Right renal pelvis (tissue), 4 donors: ENCODE measurements at places on chromosomes 2 and 18. TPM values are rescaled to one million over a fixed set of nuclear protein-coding genes. Genes with fewer than 3 reads are reported as not detected.

The STARD7 gene
- 152 TPM for polyA plus RNA-seq

The DCC gene
- polyA plus RNA-seq = 10.1 TPM

The ADAM23 gene
- polyA plus RNA-seq = 5.7 TPM

The UGT1A3 gene
- 0.06 TPM for polyA plus RNA-seq

The AQP12B gene
- polyA plus RNA-seq = 0.31 TPM

The SPP2 gene
- polyA plus RNA-seq = not detected

The CNDP1 gene
- 0.73 TPM for polyA plus RNA-seq

- no peak for DNase-seq
These were observed 206.5 kb upstream of the FANCL start for GRCh38 chr2:58447586-58447985.

DNA sequence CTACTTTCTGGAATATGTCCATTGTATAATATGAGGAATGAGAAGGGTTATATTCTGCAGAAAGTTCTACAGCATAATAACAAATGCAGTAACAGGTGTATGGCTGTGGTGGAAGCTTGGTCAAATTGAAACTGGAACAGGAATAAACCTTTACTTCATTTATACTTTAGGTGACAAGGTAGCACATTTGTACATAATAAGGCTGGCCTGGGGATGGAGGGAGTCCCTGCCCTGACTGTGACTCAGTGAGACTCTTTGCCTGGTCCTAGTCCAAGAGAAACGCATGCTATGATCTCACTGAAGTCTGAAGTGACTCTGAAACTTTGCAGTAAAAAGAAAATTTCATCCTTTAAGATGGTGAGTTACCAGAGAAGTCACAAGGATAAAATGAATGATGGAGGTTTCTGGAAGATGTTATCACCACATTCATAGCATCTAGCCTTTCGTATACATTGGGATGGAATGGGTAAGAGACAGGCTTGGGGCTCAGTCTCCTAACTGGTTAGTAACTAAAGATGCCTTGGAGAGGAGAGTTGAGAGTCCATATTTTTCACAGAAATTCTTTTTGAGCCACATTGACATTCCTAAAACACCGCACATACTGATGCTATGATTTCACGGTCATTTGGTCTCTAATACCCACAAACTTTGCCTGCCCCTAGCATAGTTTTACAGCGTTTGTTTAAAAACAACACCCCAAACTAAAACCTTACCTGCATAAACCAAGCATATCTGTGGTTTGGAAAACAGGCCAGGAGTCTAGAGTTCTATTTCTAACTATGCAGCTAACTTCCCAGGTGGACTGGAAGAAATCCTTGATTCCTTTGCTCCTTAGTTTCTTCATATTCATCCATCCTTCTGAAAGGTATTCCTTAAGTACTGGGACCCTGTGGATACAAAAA lies 42.4 kb upstream of the NABP1 start:
- no peak for DNase-seq

DNA sequence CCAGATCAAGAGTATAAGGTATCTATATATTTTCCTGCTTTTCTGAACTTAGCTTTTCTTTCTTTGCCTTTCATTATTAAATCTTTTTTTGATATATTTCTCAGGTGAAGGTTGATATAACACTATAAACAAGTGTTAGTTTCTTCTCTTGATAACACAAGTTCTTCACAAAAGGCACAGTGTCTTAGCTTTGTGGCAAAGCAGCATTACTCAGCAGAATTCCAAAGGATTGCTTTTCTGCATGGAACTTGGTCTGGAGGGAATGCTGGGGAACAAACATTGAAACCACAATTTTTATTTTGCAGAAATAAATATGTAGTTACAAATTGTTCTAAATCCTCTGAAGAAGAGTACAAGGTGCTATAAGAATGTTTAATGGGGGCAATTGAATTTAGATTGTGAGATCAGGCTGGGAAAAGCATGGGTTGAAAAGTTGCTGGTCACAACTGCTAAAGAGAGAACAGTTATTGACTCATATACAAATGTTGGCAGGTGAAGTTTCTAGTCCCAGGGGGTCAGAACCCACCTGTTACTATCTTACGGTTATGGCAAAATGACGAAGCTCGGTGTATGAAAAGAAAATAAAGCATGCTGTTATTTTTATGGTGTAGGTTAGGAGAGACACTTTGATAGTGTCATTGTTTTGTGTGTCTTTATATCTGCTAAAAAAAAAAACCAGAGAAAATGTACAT lies 68.2 kb downstream of the UBR3 start:
- DNase-seq = no peak

DNA sequence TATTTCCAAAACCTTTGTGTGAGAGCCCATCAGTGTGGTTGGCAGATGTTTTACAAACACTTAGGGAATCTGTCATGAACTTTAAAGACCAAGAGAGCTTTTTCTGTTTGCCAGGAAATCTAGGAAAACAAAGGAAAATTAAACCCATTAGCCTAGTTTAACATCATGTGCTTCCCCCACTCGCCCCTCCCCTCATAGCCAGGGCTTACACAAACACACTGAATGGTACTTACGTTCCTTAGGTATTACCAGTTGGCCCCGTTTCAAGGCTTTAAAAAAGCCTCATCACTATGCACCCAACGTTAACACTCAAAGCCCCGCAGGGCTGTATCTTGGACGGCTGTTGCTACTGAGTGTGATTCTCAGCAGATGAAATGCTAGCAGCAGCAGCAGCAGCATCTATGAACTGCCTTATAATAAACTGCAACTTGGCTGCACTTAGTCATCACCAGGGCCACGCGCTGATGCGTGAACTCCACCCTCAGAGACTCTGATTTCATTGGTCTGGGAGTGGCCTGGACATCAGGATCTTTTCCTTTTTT lies 20.1 kb upstream of the TTC39C start:
- no peak for DNase-seq

DNA sequence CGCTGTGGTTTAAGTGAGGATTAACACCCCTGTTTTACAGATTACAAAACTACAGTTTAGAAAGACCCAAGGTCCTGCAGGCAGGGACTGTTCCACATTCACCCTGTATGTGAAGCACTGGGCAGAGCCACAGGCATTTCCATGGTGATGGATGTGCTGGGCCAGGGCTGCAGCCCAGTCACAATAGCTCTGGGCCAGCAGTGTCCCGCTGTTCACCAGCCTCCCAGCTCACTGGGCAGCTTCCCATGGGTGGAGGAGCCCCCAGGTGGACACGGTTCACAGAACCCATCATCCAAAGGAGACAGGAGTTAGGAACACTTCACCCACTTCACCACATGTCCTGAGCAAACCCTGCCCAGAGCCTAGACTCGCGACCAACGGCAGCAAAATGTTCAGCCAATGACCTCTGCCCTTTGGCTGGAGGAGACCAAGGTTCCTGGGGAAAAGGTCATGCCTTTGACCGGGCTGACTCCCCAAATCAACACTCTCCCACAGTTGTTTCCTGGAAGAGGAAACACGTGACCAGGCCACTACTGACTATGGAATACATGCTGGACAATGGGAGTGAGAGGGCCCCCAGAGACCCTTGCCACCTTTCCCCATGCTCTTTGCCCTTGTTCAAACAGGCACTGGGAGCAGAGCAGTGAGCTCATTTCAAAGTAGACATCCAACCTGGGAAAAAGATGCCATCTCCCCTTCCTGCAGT lies 28.0 kb upstream of the SLC35F6 start:
- no peak for DNase-seq

DNA sequence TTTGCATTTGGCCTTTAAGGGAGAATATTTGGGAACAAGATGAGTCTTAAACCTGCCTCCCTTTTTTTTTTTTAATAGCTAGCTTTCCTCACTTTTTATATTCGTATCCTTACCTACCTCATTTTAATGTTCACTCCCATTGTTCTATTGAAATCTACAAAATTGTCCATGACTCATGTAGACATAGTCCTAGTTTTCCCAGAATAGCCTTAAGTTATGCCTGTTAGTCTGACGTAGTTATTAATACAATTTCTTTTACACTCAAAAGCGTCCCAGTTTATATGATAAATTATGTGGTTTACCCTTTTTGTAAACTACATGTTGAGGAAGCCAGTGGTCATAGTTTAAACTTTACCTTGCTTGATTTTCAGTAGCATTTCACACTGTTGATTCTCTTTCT lies 73.4 kb downstream of the UBR3 start:
- no peak for DNase-seq

DNA sequence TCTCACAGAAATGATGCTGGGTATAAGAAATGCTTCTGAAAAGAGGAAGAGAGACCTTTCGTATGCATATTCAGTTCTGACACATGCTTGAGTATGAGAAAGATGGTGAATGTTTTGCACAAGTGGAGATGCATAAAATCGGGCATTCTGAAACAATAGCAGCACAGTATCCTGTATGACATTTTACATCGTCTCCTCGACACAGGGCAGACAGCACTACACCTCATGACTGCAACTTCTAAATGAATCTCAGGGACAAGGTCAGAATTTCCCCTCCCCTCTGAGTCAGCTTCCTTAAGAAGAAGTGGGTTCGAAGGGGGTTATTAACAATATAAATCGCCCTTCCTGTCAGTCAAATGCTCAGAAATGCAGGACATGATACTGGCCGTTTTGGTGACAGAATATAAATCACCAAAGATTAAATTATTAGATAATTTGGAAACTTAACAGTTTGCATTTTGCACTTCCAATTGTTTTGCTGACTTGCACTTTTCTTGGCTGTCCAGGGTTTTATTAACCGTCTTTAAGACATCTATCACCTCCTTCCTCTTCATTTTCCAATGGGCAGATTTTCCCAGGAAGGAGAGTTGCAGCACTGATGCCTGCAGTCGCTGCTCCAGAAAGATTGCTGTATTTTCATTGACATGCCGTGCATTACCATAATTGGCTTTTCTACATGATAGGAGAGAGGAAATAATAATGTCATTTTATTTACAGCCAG lies 57.2 kb downstream of the TSHZ1 start:
- DNase-seq = no peak

DNA sequence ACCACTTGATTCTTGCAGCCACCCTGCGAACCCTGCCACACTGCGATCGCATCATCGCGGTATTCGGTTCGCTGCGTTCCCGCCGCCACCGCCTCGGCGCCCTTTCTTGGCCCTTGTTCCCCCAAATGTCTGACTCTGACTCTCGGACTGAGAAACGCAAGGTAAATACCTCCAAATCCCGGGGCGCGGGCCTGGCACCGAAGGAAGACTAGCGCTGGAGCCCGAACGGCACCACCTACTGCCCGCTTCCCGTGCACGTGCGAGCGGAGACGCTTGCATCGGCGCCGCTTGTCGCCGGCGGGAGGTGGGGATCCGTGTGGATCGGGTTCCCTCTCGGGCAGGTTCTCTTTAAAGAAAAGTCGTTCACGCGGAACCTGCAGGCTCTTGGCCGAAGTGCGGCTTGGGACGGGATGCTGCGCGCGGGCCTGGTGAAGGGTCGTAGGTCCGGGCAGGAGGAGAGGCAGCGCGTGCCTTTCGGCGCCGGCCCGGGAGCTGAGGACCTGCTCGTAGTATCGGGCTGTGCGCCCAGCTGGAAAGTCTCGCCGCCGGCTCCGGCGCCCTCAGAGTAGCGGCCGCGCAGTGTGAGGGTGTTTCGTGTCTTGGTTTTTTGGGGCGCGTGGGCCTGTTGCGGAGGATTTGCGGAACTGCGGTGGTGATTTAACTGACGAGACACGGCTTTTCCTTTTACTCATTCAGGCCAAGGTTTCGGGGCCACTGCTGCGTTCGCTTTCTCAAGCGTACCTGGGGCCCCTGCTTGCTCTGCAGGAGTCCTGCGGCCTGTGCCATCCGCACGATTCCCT lies 514 bp downstream of the BCL2L11 start:
- DNase-seq = no peak

DNA sequence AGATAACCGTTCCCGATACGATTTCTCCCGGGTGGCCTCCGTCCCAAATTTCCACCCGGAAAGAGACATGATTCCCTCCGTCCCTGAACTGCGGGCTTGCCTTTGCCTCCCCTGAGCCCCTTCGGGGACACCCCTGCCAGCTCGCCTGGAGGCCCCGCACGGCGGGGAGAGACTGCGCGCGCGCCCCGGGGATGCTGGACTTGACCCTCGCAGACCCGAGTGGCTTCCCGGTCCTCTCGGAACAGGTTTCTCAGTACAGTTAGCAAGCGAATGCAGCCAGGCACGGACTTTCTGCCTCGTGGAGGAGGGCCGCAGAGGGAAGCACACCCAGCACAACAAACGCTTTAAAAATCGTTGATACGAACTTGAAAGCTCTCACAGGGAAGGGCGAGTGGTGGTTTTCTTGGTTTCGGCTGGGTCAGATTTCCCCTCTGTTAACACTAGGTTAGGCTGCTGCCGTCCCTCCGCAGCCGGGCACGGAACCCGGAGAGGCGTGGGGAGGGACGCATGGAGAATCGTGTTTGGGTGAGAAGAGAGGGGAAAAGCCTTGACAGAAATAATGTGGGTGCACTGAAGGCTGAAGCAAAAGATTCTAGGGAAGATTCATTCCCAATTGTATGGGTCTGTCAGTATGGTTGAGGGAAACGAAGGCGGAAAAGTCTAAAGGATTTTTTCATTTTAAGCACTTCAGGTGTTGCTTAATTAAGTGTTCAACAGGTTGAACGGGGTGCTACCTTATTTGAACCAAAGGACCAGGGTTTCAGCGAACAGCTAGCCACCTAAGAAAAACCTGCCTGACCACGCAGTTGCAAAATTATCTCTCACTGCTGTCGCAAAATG lies 916 bp downstream of the TNFRSF11A start:
- no peak for DNase-seq

GRCh38 chr2:172415865-172416183 lies 11.6 kb upstream of the ITGA6 start:
- no peak for DNase-seq

GRCh38 chr18:1252534-1252933 lies 347.9 kb downstream of the ADCYAP1 start:
- no peak for DNase-seq

DNA sequence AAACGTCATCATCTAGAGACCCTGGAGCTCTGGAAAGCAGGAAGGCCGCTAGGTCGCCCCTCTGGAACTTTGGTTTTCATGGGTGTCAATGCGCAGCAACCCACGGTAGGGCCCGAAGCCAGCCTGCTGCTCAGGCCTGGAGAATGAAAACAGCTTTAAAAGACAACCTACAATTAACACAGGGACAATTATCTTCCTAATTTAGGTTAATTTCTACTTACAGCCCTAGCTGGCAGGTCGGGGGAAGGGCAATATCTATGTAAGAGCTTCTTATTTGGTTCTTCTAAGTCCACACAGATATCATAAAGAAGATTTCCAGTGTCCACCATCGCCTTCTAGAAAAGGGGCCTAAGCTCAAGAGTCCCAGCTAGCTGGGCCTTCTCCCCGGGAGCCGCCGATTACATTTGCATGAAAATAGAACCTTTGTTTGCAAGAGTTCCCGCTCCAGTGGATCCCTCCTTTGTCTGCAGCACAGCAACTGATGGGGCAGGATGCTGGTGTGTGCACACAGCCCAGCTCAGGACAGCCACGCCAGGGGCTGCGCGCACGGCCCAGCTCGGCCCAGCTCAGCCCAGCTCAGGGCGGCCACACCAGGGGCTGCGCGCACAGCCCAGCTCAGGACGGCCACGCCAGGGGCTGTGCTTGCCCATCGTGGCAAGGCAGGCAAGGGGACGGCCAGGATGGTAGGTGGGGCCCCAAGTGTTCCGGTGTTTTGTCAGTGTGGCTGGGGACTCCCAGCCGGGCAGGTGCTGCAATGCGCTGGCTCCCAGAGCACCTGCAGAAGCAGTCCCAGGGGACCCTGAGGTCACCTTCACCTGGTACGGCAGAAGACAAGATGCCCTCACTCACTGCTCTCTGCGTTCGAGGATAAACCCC lies 109.1 kb downstream of the HDAC4 start:
- no peak for DNase-seq
